ENCODE measurements at places on chromosomes 3 and 15.

DNA sequence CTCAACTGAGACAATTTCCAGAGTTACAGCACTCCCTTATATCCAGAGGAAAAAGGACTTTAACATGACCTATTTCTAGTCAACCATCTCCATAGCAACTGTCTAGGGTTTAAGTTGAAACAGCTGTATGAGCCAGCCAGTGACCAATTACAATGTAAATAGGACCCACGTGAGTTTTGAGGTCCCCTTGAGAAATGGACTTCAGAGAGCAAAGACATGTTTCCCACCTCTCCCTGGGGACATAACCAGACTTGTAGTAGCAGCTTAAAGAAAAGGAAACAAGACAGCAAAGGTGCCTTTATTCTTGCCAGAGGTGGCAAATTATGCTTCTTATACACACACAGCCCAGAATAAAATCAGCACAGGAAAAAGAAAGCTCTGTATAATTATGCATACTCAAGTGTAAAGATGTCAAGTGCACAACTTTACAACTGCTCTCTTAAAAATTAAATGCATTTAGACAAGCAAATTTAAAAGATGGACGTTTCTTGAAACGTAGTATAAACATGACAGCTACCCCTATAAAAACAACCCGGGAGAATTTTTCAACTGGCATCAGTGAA, 40.2 kb downstream of the SUMF1 start:
- DNase-seq = no peak

DNA sequence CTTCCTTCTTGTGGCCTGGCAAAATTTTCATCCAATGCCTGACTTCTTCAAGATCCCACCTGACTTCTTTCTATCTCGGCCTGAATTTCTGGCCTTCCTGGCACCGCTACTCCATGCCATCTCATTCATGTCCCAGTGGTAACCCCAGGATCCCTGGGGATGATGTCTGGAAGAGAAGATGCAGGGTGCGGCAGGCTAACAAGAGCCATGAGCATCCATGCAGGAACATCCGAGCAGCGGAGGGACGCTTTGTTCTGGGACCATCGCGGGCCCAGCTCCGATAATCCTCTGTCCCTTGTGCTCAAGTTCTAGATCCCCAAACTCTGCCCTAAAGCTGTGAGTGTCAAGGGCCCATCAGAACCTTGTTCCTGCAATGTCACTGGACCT, 10.9 kb downstream of the MYL3 start:
- no peak for DNase-seq

- DNase-seq = no peak
These were observed 513.6 kb upstream of the KCNMB2 start for GRCh38 chr3:178022599-178022998.

- DNase-seq = no peak
These were observed 51.7 kb upstream of the HES1 start for GRCh38 chr3:194084284-194084683.

GRCh38 chr3:124883766-124884473, 3.2 kb downstream of the ITGB5 start:
- no peak for DNase-seq

GRCh38 chr15:74179101-74179841, 5.8 kb downstream of the ISLR start:
- DNase-seq = no peak

- DNase-seq = no peak
These were observed 45.9 kb upstream of the ABHD10 start for GRCh38 chr3:111932946-111933345.

All from stimulated activated CD8-positive, alpha-beta memory T cell treated with anti-CD3 and anti-CD28 coated beads, Interleukin-7, amount 100 ng/mL, for 48 hours (primary cell).